ENCODE measurements at places on chromosomes 3 and 15. TPM values are rescaled to one million over a fixed set of nuclear protein-coding genes. Genes with fewer than 3 reads are reported as not detected.
A peak's percentile ranks its signal among the peaks of the same experiment; 100 is the strongest.

GRCh38 chr3:13349823-13350222 lies 70.3 kb downstream of the NUP210 start:
- H3K4me3 ChIP-seq = no peak overlapping the region
- peaks cover 51% of the 10 kb centered on the region for H3K4me1 ChIP-seq
- DNase-seq = no peak
- H3K36me3 ChIP-seq = peaks cover 72% of the 10 kb centered on the region
- no peaks in the 10 kb centered on the region for H3K27me3 ChIP-seq
- peak overlapping the region; percentile 39 for H3K27ac ChIP-seq

DNA sequence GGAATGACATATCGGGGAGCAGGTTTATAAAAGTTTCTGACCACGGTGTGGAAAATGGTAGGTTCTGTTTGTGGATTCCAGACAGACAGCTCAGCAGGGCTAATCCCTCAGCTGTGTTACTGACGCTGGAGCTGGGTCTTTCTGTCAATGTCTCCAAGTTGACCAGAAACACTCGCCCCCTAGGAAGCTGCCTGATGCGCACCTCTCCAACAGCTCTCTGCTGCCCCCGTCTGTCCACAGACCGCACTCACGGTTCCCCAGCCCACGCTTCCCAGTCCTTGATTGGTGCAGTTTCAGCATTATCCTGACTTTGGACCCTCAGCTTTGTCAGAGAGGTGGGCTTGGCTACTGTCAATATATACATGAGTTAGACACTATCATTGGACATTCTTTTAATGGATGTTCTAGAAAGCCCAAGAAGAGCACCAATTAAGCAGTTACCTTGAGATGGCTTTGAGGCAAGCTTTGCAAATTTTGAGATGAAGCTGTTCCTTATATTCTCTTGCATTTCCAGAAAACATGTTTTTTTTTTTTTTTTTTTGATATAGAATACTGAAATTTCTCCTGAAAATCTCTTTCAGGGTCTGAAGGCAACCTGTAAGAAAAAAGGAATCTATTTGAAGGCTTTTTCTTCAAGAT lies 98.9 kb upstream of the TBC1D5 start:
- no peaks in the 10 kb centered on the region for H3K36me3 ChIP-seq
- H3K27me3 ChIP-seq = no peaks in the 10 kb centered on the region
- peak; percentile 48 for DNase-seq
- H3K27ac ChIP-seq = no peak overlapping the region
- no peak overlapping the region for H3K4me3 ChIP-seq
- peaks cover 3% of the 10 kb centered on the region for H3K4me1 ChIP-seq

DNA sequence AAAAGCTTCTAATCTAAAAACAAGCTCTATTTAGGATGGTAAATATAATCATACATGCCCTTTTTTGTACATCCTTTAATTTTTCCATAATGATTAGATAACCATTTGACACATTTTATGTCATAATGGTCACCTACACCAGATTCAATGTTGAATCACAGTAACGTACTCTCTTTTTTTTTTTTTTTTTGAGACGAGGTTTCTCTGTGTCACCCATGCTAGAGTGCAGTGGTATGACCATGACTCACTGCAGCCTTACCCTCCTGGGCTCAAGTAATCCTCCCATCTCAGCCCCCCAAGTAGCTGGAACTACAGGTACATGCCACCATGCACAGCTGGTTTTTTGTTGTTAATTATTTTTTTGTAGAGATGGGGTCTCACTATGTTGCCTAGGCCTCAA lies 49.2 kb downstream of the PROS1 start:
- no peak overlapping the region for H3K4me3 ChIP-seq
- H3K4me1 ChIP-seq = no peaks in the 10 kb centered on the region
- no peak overlapping the region for H3K27ac ChIP-seq
- no peaks in the 10 kb centered on the region for H3K27me3 ChIP-seq
- no peaks in the 10 kb centered on the region for H3K36me3 ChIP-seq

DNA sequence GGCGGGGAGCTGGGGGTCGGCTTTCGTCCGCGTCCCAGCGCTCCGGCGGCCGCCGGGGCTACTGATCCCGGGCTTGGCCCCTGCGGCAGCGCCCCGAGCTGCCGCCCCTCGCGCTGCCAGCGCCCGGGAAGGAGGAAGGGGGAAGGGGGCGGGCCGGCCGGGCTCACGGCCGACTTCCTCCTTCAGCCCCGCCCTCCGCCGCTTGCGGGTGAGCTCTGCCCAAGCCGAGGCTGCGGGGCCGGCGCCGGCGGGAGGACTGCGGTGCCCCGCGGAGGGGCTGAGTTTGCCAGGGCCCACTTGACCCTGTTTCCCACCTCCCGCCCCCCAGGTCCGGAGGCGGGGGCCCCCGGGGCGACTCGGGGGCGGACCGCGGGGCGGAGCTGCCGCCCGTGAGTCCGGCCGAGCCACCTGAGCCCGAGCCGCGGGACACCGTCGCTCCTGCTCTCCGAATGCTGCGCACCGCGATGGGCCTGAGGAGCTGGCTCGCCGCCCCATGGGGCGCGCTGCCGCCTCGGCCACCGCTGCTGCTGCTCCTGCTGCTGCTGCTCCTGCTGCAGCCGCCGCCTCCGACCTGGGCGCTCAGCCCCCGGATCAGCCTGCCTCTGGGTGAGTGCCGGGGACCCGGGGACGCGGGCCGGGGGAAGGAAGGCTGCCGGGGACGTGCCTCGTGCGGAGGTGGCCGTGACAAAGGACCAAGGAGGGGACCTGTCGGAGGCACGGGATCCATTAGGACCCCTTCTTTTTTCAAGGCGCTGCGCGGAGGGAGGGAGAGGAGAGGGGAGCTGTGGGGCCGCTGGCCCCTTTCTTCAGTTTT lies at the start of gene SEMA4B:
Gene SEMA4B (plus strand): TSS at position 201 of the 814 bp plus-strand sequence. CDS start 249 bp downstream, at position 450.
- H3K27ac ChIP-seq = peak within 1 kb of the TSS; percentile 5
- peak within 1 kb of the TSS; percentile 78 for H3K4me3 ChIP-seq
- no peaks in the 10 kb centered on the region for H3K27me3 ChIP-seq
- peak; percentile 88 for DNase-seq

The ZBTB20 gene
- 41.6 TPM for total RNA-seq

The GOLGA6A gene
- 0.16 TPM for total RNA-seq

The GOLGA6D gene
- not detected for total RNA-seq
